ENCODE measurements at places on chromosomes 1 and 21. TPM values are rescaled to one million over a fixed set of nuclear protein-coding genes. Genes with fewer than 3 reads are reported as not detected.

DNA sequence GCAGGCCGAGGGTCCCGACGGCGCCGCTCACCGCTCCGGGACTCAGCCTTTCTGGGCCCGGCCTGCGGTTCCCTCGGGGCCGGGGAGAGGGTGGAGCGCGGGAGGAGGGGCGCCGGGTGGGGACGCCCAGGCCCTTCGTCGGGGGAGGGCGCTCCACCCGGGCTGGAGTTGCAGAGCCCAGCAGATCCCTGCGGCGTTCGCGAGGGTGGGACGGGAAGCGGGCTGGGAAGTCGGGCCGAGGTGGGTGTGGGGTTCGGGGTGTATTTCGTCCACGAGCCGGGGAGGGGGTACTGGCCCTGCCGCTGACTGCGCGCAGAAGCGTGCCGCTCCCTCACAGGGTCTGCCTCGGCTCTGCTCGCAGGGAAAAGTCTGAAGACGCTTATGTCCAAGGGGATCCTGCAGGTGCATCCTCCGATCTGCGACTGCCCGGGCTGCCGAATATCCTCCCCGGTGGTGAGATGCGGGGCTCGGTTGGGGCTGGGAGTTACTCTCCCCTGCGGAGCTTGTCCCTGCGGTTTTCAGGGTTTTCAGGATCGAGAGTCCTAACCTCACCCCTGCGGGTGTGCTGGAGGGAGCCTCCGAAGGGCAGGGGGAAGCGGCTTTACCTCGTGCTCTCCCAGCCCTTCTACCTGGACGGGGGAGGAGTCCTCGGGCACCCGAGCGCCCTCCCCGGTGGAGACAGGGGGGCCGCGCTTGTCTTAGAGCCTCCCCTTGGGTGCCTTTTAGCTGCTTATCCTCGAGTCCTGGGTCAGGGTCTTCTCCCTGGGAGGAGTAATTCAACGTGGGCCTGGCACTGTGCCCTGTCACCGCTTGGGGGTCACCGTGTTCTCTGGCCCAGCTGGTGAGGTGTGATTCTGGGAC is 2.1 kb downstream of the SAMD11 start:
- DNase-seq, result no peak

Gene NPHS2
- 0.37 TPM for total RNA-seq

Gene PARS2
- total RNA-seq, result 16.5 TPM

DNA sequence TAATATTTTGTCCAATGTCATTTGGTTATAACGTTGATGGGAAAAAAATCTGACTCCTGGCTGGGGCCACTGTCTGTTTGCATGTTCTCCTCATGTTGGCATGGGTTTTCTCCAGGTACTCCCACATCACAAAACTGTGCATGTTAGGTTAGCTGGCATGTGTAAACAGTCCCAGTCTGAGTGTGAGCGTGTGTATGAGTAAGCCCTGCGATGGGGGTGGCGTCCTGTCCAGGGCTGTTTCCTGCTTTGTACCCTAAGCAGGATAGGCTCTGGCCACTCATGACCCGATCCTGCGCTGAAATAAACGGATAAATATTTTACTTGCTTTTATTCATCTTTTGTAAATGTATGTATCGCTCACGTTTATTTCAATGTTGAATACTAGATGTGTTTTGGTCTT is 13.5 kb downstream of the EFCAB14 start:
- no peak for DNase-seq
